ENCODE measurements at places on chromosomes 12 and 14.

- DNase-seq = no peak
These were observed 989.1 kb upstream of the TMEM132C start for GRCh38 chr12:127277882-127278281.

- peak; percentile 44 for DNase-seq
These were observed 115.7 kb downstream of the DIO2 start for GRCh38 chr14:80095623-80096022.

DNA sequence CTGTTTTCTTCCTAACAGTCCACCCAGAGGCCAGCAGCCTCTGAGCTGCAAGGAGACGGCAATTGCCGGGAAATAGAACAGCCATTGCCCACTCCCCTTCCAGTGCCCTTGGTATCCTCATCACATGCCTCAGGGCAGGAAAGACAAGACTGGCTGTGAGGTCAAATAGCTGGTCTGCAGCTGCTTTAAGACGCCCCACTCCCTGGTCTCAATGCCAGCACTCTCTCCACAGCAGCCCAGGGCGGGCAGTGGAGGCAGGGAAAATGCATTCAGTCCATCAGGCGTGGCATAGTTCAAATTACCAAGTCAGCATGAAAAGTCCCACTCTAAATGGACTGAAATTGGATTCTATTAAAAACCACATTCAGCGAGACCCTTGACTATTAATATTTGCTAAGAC lies 35.6 kb downstream of the TTC9 start:
- no peak for DNase-seq

DNA sequence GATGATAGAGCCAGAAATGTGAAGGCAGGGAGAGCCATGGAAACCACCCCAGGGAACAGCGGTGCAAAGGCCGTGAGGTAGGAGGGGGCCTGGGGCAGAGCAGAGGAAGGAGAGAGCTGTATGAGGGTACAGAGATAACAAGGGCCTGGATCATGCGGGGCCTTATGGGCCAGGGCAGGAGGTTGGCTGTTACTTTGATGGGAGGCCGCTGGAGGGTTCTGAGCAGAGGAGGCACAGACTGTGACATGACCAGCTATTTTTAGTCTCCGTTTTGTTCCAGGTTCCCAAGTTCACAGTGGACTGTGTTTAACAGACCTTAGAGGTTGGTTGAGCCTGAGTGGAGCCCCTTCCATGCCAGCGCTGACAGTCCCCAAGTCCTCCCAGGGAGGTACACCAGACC lies 118.6 kb downstream of the GCH1 start:
- DNase-seq = no peak

DNA sequence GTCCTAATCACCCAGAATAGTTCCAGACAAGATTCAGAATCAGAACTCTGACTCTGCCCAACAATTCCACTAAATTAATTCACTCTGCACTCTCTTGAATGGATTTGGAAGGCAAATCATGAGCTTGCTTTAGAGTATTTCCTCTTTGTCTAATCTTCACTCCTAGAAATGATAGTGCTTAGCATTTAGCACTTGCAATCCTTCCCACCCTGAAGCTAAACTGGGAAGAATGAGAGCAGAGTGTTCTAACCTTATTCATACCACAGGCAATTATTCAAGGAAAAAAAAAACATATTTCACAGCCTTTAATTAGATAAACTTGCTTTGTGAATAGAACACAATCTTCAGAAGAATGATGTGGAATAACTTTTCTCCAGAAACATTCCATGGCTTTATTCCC lies 264.6 kb downstream of the PAWR start:
- DNase-seq = no peak

Measured in fibroblast of mammary gland (primary cell).